ENCODE measurements at places on chromosomes 1 and 21.

- DNase-seq: no peak
These were observed 4.8 kb downstream of the FTCD start for GRCh38 chr21:46150491-46151121.

GRCh38 chr1:43847290-43847689 is 86.3 kb upstream of the ARTN start:
- no peak for DNase-seq

- DNase-seq: no peak
These were observed 34.3 kb upstream of the CITED4 start for GRCh38 chr1:40896482-40896881.

DNA sequence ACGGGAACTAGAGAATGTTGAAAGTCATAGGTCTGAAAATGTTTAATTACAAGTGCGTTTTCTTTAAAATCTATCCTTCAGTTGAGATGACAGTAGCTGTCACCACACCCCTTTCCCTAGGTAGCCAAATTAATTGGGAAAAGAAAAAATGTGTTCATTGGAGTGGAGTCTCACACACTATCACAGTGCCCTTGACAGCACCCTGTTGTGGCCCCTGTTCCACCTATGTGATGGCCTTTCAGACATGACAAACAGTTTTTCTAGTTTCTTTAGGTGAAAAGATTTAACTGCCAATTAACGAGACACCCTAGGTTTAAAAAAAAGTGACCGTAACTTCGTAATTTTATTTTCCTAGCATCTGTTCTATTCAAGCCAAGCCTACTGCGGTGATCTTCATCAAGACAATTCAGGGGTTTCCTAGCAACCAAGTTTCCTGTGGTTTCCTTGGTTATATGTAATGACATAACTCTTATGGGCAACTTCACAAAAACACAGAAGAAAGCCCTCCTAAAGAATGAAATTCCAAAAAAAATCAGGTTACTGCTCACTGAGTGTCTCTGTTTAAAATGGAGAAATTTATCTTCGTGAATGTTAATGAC is 298.3 kb downstream of the PDE4B start:
- no peak for DNase-seq

GRCh38 chr1:84573481-84573966 is 716 bp downstream of the CTBS start:
- DNase-seq: no peak

GRCh38 chr1:62285984-62286785 is 33.0 kb downstream of the KANK4 start:
- no peak for DNase-seq

GRCh38 chr1:232127190-232127589 is 500.6 kb downstream of the DISC1 start:
- DNase-seq: no peak
